ENCODE measurements at places on chromosomes 16 and 17.

DNA sequence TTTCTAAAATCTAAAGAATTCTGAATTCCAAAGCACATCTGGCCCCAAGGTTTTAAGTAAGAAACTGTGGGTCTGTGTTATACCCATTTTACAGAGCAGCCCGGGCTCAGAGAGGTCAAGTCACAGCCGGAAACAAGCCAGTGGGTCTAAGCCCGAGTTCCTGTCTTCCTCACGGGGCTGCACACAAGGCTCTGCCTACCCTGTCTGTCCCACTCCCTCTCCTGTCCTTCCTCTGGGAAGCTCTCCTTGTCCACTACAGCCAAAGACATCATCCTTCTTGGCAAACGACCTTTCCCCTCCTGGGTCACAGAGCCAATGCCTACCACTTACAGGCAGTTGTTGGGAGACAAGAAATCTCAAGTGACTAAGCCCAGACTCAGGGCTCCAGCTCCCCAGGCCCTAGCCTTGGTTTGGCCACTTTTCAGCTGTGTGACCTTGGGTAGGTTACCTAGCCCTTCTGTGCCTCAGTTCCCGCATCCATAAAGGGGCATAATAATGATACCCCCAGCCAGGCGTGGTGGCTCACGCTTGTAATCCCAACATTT, 55.6 kb upstream of the MAP3K14 start:
- no peak for DNase-seq

DNA sequence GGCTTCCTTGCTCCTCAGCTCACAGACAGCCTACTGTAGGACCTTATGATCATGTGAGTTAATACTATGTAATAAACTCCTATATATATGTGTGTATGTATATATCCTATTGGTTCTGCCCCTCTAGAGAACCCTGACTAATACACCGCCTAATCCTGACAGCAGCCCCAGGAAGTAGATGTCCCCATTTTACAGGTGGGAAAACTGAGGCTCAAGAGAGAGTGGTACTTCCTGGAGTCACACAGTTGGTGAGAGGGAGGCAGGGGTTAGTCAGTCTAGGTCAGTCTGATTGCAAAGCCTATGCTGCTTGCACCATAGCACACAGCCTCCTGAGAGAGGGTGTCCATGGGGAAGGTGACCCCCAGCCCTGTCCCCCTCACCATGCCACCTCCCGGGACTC, 42.7 kb upstream of the C16orf82 start:
- no peak for DNase-seq

DNA sequence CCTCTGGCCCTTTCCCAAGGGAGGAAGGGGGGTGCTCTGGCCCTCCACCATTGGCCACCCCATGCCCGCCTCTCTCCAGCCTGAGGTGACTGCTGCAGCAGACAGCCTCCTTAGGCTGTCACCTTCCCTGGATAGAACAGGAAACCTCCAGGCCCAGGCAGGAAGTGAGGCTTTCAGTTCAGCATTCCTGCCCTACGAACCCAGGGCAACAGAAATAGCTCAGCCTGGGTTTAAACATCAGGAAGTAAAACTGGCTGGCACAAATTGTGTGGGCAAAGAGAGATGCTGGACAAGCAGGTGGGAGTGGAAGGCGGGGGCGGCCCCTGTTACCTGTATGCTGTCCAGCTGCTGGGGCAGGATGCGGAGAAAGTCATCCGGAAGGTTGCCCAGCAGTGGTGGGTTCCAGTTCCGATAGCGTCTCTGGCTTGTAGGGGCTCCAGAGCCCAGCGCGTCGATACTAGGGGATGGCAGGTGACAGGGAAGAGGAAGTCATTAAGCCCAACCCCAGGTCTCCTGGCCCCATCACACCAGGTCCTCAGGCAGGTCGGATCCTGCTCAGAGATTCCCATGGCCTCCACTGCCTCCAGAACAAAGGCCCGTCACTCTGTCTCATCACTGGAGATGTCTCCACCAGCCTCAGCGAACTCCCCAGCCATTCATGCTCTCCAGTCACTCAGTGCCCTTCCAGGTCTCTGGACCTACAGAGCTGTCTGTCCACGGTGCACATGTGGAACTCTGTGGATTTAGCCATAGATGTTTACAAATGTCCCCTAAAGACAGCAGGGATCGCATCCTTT, 23.6 kb upstream of the MRPS23 start:
- DNase-seq: no peak

GRCh38 chr16:59410451-59410850, 676.3 kb upstream of the GOT2 start:
- DNase-seq: no peak

GRCh38 chr17:79039171-79039570, 15.2 kb downstream of the C1QTNF1 start:
- DNase-seq: no peak
